ENCODE measurements at places on chromosomes 5 and 9. TPM values are rescaled to one million over a fixed set of nuclear protein-coding genes. Genes with fewer than 3 reads are reported as not detected.

The CARD19 gene
- total RNA-seq: 18.6 TPM

The NPR3 gene
- total RNA-seq: 33.7 TPM

The DBN1 gene
- 41.1 TPM for total RNA-seq

The CMBL gene
- total RNA-seq: 16.9 TPM

DNA sequence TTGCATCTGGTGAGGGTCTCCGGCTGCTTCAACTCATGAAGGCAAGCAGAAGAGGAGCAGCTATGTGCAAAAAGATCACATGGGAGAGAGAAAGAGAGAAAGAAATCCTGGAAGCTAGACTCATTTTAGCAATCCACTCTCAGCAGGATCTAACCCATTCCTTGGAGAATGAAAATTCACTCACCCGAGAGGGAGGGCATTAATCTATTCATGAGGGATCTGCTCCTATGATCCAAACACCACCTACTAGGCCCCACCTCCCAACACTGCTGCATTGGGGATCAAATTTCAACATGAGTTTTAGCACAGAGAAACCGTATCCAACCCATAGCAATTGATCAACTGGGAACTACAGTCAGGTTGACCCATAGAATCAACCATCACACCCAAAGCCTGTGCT, 98.1 kb upstream of the SV2C start:
- no peak for DNase-seq

- no peak for DNase-seq
These were observed 123.6 kb upstream of the TNPO1 start for GRCh38 chr5:72692651-72693442.

Data from skin of body (tissue), 3 donors.